Activated CD4-positive, alpha-beta T cell treated with anti-CD3 and anti-CD28 coated beads, Interleukin-2, amount 10 ng/mL, durations not matched to agents 7 days and 5 days (primary cell): ENCODE measurements at places on chromosomes 1 and 21. TPM values are rescaled to one million over a fixed set of nuclear protein-coding genes. Genes with fewer than 3 reads are reported as not detected.

DNA sequence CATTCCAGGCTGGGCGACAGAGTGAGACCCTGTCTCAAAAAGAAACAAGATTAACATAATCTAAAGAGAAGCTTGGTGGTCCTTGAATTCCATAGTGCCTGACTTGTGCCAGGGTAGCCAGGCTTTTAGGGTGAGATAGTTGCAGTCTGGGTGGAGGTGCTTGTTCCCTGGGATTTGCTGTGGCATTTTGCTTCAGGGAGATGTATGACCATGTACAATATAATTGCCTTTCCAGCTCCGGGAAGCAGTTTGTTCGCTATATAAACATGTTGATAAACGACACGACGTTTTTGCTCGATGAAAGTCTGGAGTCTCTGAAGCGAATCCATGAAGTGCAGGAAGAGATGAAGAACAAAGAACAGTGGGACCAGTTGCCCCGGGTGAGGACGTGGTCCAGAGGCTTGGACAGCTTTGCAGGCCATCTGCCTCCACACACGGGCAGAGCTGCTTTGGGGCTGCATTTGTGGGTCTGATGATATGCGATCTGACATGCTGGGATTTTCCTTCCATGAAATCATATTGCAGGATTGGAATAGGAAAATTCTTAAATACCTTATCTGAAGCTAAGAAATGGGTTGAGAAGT, 49.4 kb upstream of the KIF1B start:
- no peak for DNase-seq

DNA sequence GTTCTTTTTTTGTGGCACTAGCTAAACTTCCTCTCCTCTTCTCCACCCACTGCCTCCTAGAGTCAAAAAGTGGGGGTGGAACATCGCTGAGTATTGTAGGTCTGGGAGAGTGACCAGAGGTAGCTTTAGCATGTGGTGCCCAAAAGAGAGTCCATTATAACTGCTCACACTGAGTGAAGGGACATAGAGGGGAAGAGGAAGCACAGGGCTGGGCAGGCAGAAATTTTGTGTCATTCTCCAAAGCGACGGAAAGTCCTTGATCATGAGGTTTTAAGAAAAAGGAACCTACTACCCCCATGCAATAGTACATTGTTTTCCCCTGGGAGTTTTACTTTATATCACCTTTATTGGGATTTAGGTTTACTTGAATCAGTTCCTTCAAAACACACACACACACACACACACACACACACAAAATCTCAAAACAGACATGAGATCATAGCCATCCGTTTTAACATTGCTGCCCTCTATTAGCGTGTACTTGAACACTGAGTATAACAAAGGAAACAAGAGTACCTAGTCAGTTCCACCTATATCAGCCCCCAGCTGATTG, 4.1 kb downstream of the CD84 start:
- DNase-seq = no peak

DNA sequence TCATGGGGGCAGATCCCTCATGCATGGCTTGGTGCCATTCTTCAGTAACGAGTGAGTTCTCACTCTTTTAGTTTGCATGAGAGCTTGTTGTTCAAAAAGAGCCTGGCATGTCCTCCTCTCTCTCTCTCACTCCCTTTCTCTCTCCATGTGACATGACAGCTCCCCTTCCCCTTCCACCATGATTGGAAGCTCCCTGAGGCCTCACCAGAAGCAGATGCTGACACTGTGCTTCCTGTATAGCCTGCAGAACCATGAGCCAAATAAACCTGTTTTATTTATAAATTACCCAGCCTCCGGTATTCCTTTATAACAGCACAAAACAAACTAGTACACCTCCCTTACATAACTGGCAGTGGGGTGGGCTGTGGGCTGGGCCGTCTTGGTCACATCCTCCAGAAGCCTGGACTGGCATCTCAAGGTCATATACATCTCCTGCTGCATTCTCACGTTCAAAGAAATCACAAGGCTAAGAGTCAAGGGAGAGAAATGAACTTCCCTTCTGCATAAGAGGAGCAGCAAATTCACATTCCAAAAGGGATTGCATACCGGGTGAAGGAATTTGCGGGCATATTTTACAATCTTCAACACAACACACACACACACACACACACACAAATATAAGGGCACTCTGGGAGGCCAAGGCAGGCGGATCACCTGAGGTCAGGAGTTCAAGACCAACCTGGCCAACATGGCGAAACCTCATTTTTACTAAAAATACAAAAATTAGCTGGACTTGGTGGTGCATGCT, 2.3 kb upstream of the CCSAP start:
- no peak for DNase-seq

- peak; percentile 45 for DNase-seq
Observed at GRCh38 chr1:25204797-25205480, 27.4 kb downstream of the SYF2 start.

DNA sequence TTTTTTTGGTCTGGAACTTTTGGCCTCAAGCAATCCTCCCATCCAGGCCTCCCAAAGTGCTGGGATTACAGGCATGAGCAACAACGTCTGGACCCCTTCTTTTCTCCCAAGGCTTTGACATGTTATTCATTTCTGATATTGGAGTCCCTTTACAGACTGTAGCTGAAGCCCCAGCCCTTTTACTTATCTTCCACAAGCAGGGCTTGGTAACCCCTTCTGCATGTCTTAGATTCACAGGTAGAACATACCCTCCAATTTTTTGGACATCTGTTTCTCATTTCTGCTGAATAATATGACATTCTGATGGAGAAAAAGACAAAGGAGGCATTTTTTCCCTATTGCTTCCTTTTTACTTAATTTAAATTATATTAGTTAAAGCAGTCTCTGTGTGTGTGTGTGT, 39.2 kb upstream of the RGS21 start:
- DNase-seq = no peak

DNA sequence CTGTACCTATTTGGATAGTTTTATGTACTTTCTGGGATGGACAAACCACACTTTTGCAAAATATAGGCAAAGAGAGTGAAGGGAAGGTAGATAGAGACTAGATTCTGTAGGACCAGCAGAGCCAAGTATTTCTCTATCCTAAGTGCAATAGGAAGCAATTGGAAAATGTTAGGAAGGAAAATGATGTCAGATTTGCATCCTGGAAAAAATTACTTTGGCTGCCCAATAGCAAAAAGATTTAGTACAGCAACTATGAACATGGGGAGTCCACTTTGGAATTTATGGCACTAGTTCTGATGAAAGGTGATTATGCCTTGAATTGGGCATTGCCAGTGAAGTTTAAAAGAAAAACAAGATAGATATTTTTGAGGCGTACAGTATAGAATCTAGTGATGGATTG, 50.7 kb upstream of the CACYBP start:
- DNase-seq = no peak

The OR2T11 gene
- not detected for total RNA-seq

- DNase-seq = peak; percentile 33
Observed at GRCh38 chr1:160284220-160284781, 632 bp downstream of the PEX19 start.

DNA sequence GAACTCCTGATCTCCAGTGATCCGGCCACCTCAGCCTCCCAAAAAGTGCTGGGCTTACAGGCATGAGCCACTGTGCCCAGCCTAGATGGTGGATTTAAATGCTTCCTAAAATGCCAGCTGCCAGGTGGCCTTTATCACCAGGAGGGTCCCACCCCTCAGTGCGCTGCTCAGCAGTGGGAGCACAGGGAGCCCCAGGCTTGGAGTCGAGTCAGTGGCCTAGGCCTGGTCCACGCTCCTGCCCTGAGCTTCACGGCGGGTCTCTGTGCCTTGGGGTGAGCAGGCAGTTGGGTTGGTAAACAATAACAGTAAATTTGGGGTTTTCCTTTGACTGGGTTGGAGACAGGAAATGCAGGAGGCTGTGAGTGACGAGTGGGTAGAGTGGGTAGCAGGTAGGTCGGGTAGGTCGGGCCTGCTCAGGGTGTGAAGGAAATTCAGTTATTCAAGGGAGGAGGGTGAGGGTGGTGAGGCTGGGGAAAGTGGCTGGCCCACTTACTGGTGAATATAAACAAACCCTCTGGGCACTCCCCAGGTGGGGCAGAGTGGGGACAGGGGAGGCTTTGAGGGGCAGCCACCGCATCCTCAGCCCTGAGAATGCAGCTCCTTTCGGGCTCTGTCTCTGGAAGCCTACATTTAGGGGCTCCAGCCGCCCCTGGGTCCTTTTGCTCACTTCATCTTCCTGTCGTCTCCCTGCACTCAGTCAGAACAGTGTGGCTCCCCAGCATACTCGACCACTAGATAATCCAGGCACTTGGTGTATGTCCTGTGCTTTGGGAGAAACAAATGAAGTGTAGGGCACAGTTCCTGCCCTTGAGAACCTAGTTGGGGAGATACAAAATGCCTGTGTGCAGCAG, 33.5 kb upstream of the IL19 start:
- peak; percentile 51 for DNase-seq

The RUNX3 gene
- total RNA-seq = 108 TPM

GRCh38 chr1:23577056-23578004, 18.0 kb upstream of the ID3 start:
- DNase-seq = peak; percentile 59

The KCNJ9 gene
- not detected for total RNA-seq

- no peak for DNase-seq
Observed at GRCh38 chr21:35096959-35097358, 47.9 kb upstream of the RUNX1 start.

DNA sequence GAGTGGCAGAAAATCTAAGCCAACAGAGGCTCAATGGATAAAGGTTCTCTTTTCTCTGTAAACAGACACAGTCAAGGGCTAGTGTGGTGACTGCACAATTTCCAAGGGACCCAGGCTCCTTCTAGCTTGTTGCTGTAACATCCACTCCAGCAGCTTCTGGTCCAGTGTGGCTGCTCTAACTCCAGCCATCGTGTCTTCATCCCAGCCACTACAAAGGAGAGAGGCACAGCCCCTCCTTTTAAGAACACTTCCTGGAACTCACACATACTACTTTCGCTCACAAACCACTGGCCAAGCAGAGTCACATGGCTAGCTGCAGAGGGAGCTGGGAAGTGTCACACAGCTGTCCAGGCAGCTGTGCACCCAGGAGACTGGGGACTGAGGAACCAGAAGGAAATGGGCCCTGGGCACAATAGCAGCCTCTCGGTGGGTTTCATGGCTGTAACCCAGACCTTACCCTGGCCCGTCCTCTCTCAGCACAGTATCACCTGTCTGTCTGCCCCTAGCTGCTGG, 188.6 kb upstream of the VAMP3 start:
- DNase-seq = no peak

DNA sequence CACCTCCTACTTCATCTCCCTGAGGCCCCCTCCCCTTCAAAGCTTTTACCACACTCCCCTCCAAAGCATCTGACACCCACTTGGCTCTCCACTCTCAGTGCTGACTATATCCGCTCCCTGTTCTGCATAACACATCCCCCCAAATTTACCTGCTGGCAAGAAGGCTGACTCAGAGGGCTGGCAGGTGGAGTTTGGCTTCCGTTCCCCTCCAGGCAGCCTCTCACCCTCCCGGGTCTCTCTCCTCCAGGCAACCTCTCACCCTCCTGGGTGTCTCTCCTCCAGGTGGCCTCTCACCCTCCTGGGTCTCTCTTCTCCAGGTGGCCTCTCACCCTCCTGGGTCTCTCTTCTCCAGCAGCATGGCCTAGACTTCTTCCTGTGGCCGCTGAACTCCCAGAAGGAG, 562.1 kb downstream of the NPHP4 start:
- no peak for DNase-seq

The ITLN2 gene
- not detected for total RNA-seq

The PLPP3 gene
- total RNA-seq = not detected

The GBP5 gene
- total RNA-seq = 405 TPM

DNA sequence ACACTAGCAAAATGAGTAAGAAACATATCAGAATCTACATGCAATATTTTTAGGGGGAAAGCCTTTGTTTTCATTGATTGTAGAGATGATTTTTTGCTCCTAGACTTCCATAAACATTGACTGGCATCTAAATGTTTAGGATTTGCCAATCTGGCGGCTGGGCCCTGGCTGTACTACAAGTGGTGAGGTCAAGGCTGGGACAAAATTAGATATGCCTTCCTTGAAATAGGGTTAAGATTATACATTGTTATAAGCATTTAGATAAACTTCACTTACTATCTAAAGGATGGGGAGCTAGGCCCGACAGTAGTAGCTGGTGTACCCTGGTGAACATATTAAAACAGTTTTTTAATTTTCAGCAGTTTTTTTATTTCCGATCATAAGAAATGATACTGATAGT, 5.2 kb downstream of the NFIA start:
- DNase-seq = no peak

- DNase-seq = no peak
Observed at GRCh38 chr1:9798236-9799130, 25.3 kb downstream of the CLSTN1 start.

DNA sequence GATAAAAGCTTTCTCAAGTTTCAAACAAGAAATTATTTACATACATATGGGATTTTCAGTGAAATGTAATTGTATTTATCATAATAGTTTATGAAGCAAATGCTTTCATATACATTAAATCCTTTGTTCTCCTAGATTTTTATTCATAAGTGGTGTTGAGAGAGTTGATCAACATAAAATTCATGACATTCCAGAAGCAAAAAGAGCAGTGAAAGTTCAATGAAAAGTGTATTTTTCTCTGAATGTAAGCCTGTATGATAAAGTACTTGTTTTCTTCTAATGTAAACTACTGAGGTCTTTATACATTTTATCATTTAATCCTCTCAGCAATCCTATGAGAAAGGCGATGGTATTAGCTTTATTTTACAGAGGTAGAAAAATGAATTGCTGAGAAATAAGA, 146.5 kb downstream of the PLA2G4A start:
- DNase-seq = no peak

- no peak for DNase-seq
Observed at GRCh38 chr21:16404776-16405175, 675.0 kb downstream of the USP25 start.

The DDR2 gene
- total RNA-seq = 0.02 TPM

The PRAMEF20 gene
- total RNA-seq = not detected
